ENCODE measurements at places on chromosomes 7 and 10. TPM values are rescaled to one million over a fixed set of nuclear protein-coding genes. Genes with fewer than 3 reads are reported as not detected.

DNA sequence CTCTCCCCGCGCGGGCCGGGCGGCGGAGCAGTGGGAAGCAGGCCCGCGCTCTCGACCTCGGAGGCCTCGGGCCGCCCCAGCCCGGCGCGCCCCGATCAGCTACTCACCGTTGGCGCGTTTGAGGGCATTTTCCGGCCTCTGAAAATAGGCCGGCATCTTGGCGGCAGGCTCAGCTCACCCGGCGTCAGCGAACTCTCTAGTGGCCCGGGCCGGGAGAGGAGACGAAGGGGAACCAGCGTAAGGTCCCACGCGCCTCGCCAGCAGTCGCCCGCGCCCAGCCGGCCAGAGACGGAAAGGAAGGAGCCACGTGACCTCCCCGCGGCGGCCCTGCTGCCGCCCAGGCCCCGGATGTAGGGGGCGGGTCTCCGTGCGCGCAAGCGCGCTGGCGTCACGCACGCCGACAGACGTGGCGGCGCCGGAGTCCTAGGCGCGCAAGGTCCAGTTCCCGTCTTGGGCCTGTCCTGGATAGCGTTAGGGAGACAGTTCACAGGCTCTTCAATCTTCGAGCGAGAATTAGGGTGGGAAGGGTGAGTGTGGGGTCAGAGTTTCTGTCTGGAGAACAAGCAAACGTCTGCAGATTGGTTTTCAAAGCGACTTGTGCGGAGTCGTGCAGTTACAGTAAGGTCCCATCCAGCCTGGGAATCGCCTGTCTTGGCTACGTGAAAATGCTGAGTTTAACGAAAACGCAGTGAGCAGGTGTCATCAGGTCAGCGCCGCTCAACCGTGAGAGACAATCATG, at the start of gene EIF3A:
EIF3A (minus strand) TSS at position 297 of the 739 bp plus-strand sequence; CDS start at position 156, 141 bp downstream.
- peak; percentile 96 for DNase-seq

DNA sequence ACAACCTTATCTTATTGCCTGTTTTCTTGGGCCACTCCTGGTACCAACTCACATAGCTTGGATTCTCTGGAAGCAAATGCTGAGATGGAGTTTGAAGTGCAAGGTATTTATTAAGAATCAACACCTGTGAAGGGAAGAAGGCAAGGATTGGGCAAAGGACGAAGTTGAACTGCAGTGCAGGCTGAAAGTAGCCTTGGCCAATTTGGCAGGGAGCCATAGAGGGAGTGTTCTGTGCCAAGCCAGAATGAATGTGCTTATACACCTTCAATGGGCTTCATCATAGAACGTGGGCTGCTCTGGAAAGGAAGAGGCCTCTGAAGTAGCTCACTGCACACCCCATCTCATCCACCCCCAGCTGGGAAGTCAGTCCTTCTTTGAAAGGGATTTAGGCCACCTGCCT, 79.8 kb upstream of the IFRD1 start:
- no peak for DNase-seq

CFAP58 gene
- total RNA-seq: 0.34 TPM

NUDCD3 gene
- 82.1 TPM for total RNA-seq

PON3 gene
- 0.17 TPM for total RNA-seq

GRCh38 chr10:133195096-133195495, 34.9 kb upstream of the UTF1 start:
- DNase-seq: no peak

DNA sequence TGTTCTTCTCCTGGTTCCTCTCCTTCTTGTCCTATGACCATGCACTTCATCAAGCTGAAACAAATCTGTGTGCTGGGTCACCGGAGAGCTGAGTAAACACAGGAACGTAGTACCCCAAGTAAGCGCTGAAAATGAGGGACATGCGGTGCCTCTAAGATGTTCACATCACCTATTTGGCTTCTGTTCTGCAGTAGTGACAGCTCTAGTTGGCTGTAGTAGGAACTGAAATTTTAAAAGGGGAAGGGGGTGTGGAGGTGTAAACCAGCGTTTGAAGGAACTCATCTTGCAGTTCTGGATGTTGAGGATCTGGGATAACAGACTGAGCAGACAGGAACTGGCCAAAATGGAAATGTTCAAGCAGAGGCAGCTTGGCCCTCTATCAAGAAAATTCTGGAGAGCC, 85.2 kb downstream of the WNT2 start:
- DNase-seq: no peak

DNA sequence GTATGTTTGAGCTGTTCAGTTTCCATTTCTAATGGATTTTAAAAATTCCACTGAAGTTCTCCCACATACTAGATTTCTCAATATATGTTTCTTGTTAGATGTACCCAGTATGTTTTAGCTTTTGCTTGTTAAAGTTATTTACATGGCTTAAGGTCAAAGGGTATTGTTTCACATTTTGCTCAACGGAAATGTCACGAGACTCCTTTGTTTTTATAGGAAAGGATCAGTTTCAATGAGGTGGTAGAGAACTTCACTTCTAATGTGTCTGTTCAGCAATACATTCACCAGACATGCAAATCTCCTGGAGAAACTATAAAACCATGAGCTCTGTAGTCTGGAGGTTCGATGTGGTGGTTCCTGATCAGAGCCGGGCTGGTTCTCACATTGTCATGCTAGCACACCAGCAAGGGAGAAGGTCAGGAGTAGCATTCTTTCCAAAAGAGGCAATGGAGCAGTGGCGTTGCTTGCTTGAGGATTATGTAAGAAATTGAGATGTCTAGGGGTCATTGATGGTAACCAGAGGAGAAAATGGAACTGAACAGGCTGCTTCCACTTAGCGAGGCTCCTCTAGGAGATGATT, 114.0 kb downstream of the RAB18 start:
- no peak for DNase-seq

- no peak for DNase-seq
These were observed 67.6 kb downstream of the MDFIC start for GRCh38 chr7:114989531-114989930.

- DNase-seq: no peak
These were observed 243.5 kb downstream of the DNAJB6 start for GRCh38 chr7:157580324-157580723.

- DNase-seq: no peak
These were observed 81.9 kb downstream of the GPR141 start for GRCh38 chr7:37765421-37765829.

DNA sequence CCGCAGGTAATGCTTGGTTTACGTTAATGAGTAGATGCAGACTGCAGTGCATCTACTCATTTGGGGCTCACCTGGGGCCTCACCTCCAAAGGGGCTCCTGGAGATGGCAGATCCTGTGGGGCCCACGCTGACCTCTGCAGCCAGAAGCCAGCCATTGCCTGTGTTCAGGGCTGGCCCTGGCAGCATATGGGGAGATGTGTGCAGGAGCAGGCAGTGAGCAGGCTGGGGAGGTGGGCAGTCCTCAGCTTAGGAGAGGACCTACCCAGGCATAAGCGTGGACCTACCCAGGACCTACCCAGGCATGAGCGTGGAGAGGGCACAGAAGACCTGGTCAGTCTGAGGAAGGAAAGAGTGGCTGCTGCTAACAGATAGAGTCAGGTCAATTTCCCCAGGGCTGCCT, 178.5 kb downstream of the PTPRN2 start:
- no peak for DNase-seq

ZNF488 gene
- total RNA-seq: 4.9 TPM

PTF1A gene
- total RNA-seq: 0.51 TPM

- DNase-seq: no peak
These were observed 26.4 kb upstream of the GSDME start for GRCh38 chr7:24783698-24784097.

INA gene
- total RNA-seq: 9.4 TPM

WNT2 gene
- total RNA-seq: 2.8 TPM

- no peak for DNase-seq
These were observed 46.1 kb upstream of the RAB18 start for GRCh38 chr10:27457966-27458365.

- DNase-seq: no peak
These were observed 34.7 kb upstream of the KMT2E start for GRCh38 chr7:104979167-104979841.

GPR37 gene
- 16.6 TPM for total RNA-seq

DNA sequence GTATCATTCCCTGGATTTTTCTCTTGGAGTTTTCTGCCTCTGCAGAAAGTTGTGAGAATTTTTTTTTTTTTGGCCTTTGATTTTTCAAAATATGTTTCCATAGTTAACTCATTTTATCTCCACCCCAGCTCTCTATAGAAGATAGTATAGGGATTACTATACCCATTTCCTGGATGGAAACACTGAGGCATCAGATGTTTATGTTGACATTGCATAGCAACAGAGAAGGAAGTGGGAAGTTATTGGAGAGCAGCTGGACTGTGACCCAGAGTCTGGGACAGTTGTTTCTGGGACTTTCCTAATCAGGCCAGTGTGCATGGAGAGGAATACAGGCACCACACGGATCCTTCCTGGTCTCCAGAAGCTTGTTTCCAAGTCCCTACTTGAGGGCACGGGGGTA, 158.0 kb downstream of the CDH23 start:
- DNase-seq: no peak

- peak; percentile 59 for DNase-seq
These were observed 15.1 kb upstream of the ZNF273 start for GRCh38 chr7:64887756-64888508.

GRCh38 chr7:90383861-90384260, 19.4 kb upstream of the CLDN12 start:
- no peak for DNase-seq

GRCh38 chr10:112565434-112566053, 118.5 kb downstream of the VTI1A start:
- no peak for DNase-seq
